ENCODE measurements at places on chromosomes 7 and 10.

DNA sequence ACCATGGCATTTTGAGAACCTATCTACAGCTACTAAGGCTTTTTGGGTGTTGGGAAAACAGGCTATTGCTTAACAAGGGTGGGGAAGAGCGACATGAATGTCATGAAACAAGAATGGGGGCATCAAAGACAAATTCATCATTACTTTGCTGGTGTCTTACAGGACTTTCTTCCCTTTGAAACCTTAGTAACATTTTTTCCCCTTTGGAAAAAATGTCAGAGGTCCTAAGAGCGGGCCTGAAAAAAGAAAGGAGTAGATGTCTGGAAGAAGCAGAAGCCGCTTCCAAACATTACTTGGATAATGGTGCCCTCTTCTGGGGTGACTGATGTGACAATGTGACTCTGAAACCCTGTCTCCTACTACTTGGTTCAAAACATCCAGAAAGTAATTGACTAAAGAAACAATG, 3.8 kb upstream of the DDX50 start:
- DNase-seq: peak; percentile 68

DNA sequence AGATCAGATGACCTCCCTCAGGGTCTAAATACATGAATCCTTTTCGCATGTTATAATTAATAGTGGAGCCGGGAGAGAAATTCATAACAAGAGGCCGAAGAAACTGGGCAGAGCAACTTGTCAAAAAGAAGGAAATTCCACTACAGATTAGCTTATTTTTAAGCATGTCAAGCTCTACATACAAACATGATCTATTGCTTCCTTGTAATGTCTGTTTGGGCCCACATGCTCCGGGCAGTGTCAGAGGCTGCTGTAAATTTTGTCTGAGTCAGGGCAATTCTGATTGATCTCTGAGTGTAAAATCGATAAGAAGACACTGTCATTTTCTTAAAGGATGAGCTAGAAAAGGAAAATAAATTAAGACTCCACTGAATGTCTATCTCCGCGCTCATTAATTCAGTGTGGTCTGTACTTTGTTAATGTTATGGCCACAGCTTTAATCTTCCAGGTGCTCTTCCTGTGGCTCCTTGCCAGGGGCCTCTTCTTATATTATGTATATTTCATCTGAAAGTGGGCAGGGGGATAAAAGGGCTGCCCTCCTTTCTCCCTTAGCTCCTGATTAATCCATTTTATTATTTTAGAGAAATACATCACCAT, 194.1 kb upstream of the SP8 start:
- no peak for DNase-seq

DNA sequence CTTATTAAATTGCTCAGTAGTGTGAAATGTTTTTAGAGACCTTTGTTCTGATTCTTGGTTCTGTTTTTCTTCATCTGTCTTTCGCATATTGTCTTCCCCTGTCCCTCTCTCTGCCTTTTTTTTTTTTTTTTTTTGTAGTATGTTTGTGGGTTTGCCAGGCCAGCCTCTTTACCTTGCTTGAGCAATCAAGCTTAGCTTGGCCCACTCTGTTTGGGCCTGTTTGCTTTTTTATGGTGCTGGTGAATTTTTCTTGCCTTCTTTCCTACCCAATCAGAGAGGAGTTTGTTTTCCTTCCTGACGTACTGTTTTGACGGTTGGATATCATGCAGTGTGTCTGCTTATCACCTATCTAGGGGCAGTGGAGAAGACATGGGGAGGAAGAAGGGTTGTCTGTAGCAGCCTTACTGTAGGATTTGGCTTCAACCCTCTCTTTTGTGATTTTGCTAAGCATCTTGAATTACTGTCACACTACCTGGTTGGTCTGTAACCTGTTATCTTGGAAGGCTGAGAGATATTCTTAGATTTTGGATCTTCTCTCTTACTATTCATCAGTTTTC, 64.0 kb downstream of the BBS9 start:
- no peak for DNase-seq

DNA sequence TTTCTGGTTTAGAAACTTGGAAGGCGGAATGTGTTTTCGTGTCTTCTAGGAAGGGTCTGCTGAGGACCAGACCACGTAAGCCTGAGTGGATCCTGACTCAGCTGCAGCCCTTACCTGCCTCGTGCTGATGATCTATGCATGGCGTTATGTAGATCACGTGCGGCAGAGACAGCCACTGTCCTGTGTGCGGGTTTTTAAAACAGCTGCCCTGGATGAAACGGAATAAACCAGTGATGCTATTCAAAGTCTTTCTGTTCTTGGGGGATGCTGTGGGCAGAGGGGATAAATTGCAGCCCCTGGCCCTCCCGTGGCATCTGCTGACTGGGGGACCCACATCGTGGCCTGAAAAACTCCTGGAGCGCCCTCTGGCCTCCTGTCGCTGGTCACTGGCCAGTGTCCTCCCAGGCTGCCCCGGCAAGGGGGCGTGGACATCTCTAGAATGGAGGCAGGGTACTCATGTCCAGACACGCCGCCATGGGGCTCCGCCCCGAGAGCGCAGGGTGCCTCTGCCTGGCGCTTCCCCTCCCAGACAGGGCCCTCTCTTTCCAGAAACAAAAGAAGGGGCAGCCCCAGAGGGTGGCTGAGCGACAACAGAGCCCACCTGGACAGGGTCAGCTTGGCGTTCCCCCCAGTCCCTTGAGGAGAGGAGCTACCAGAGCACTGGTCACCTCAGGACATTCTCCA, 13.2 kb downstream of the ALKBH4 start:
- no peak for DNase-seq

GRCh38 chr10:124710266-124710881, 33.8 kb downstream of the FAM53B start:
- DNase-seq: no peak

DNA sequence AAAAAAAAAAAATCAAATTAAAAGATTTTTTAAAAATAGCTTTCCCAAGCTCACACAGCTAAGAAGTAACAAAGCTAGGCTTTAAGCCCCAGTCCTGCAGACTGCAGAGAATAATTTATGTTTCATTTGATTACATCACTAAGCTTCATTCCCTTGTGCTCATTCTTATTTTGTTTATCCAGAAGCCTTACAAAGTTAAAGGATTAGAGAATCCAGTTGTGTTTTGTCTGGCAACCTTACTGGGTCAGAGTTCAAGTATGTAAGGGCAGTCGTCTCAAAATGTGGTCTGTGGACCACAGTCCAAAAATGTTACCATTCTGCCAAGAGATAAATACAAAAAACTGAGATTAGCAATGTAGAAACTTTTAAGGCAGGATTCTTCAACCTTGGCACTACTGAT, 32.1 kb upstream of the EZH2 start:
- DNase-seq: no peak

- DNase-seq: no peak
Observed at GRCh38 chr7:150361807-150362621, 6.6 kb upstream of the REPIN1 start.

DNA sequence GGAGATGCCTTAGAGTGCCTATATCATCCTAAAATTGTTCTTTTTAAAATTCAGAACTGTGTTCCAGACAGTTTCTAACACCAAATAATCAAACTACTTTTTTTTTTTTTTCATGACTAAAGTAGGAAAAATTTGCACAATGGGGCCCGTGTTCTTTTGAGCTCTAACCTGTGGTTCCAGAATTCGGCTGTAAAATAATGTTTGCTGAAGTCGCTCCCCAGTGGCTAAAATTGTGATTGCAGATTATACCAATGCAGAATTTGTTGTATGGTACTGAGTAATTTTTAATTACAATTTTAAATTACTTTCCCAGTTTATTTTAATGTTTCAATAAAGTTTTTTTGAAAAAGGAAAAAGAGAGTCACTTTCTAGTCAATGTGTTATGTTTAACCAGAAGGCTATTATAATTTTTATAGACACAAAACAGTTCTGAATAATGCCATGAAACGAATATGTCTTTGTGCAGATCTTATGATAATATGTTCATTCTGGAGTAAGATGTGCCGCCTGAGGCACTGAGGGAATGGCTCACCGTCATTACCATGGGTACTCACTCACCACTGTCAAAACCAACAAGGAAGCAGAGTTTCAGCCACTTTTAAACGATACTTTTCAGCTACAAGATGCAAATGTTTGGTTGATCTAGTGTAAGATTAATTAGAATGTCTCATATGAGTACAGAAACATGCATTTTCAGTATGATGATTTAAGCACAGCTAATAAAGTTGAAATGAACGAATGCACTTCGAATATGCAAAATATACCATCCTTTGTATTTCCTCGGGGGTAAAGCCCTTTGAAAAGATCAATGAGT, 173.6 kb downstream of the PRKCQ start:
- no peak for DNase-seq

DNA sequence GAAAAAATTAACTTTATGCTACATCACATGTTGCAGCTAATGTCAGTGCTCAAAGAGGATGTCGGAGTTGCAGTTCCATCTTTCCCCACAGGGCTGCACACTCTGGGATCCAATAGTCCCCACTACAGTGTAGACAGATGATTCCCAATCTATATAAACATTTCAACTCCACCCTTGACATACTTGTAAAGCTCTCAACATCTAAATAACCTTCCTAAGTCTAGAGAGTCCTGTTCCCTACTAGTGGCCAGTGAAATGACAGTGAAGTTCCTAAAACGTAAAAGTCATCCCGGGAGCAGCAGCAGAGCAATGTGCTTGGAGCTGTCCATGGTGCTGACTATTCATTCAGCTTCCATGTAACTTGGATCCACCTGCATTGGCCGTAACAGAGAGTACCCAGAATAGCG, 145.1 kb downstream of the GRM8 start:
- DNase-seq: peak; percentile 89

GRCh38 chr7:48033922-48034321, 1.4 kb upstream of the C7orf57 start:
- no peak for DNase-seq

DNA sequence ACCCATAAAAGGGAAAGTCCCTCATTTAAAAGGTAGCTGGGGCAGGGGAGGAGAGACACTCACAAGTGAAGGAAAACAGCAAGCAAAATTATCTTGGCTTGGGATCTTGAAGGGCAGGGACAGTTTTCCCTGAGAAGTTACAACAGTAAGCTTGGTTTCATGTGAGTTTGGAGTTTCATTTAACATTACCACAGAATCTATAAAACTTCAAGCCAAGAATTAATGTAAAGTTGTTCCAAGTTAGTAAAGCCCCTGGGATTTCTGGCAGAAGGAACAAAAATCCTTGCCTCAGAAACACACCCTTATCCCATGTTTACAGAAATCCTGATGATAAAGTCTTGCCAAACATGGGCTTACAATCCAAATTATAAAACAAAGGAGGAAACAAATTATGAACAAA, 19.2 kb downstream of the CRPPA start:
- DNase-seq: no peak

GRCh38 chr10:129131457-129132132, 335.4 kb upstream of the MGMT start:
- no peak for DNase-seq

- no peak for DNase-seq
Observed at GRCh38 chr7:1927937-1928644, 258.0 kb downstream of the ELFN1 start.

DNA sequence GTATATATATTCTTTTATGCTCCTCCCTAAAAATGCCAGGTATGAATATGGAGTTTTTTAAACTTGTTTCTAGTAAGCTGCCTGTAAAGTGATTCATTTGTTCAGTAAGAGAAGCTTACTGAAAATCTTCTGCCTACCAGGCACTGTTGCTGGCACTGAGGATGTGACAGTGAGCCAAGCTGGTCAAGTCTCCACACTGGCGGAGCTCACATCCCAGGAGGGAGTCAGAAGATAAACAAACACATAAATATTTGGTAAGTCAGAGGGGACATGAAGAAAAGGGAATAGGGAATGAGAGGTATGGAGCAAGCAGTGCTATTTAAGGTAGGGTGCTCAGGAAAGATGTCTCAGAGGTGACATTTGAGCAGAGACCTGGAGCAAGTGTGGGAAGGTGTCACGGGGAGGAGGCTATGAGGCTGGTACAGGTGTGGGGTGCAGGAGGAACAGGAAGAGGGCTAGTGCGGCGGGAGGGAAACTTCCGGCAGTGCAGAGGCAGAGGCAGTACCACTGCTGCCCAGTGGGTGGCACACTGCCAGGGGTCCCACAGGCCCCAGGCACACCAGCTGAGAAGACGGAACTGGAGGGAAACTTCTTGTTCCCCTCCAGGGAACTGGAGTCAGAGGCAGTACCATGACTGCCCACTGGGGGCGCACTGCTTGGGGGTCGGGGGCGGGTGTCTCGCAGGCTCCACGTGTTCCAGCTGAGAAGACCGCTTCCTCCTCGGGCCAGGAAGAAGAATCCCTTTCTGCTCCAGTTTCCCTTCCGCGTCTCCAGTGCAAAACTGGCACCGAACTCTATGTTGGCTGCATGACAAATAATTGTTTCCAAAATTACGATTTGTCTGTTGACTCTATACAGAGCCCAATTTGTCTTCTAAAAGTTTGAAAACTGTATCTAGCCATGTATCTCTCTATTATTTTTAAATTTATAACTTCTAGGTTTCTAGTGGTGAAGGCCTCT, 161.0 kb downstream of the TEX36 start:
- DNase-seq: no peak

DNA sequence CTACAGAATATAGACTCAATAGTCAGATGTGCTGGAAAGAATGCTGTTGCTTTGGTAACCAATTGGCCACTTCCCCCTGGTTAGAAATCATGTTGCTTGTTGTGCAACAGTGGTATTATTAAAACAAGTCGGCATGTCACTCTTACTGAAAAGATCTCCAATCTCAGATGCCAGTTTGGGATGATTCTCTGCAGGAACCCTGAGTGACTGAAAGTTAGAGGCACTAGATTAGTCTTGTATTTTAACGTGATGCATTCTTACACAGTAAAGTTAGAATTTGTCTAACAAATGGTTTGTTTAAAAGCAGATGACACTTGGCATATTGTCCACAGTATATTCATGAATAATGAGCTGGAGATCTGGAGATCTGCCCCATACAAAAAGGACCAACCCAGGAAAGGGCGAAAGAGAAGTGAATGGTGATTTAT, 287.6 kb downstream of the TWIST1 start:
- no peak for DNase-seq

GRCh38 chr10:79063071-79063491, 5.7 kb upstream of the ZMIZ1 start:
- DNase-seq: no peak

GRCh38 chr10:28551086-28551485, 18.2 kb downstream of the WAC start:
- no peak for DNase-seq

DNA sequence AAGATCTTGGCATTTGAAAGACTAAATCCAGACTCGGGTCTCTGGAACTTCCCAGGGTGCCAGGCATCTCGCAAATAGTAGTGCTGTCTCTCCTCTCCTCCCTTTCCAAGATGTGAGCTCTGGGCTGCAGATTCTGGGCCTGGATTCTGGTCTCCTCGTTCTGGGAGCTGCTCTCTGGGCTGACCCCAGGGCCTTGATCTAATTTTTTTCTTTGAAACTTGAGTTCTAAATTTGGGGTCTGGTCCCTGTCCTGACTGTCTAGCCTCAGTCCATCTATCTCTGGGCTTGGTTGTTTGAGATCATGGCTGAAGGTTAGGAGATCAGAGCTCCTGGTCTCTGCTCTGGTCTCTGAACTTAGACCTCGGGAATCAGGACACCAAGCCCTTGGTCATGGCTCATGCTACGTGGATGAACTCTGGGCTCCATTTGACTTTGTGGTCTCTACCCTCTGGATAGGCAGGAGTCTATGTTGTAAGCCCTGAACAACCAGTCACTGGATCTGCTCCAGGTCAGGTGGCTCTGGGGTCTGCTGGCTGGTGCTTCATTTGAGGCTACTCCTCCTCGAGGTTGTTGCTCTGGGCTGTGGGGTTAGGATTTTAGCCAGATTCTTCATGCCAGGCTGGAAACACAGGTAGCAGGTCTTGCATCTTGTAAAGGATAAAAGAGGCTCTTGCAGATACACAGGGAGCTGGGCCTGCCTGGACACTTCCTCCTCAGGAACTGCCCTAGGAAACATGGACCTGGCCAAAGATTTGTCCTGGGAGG, 8.0 kb upstream of the MBL2 start:
- no peak for DNase-seq

- DNase-seq: no peak
Observed at GRCh38 chr10:52232561-52233350, 81.3 kb upstream of the DKK1 start.
